ENCODE measurements at places on chromosomes 7 and 10. TPM values are rescaled to one million over a fixed set of nuclear protein-coding genes. Genes with fewer than 3 reads are reported as not detected.

Gene SPDYE16
- polyA plus RNA-seq, result 1.3 TPM

Gene EPHB6
- 21.0 TPM for polyA plus RNA-seq

Gene GNA12
- polyA plus RNA-seq, result 41.7 TPM

Gene STRIP2
- 5.3 TPM for polyA plus RNA-seq

Gene IFIT1B
- 0.21 TPM for polyA plus RNA-seq

Gene LLCFC1
- polyA plus RNA-seq, result 1.3 TPM

Gene HABP2
- 0.84 TPM for polyA plus RNA-seq

Gene ADRB1
- 0.06 TPM for polyA plus RNA-seq

Gene PTPRN2
- polyA plus RNA-seq, result 11.4 TPM

Gene EVX1
- not detected for polyA plus RNA-seq

Gene MINDY4
- polyA plus RNA-seq, result 9.9 TPM

Gene CFAP43
- 22.8 TPM for polyA plus RNA-seq

Gene ZNF775
- 4.6 TPM for polyA plus RNA-seq

Gene DOCK1
- polyA plus RNA-seq, result 68.2 TPM

Gene PAPOLB
- 0.10 TPM for polyA plus RNA-seq

Gene XRCC2
- 5.4 TPM for polyA plus RNA-seq

Gene SP8
- not detected for polyA plus RNA-seq

Gene CXCL12
- 503 TPM for polyA plus RNA-seq

Gene CYP26C1
- polyA plus RNA-seq, result 0.05 TPM

Gene GSTO2
- polyA plus RNA-seq, result 38.9 TPM

Gene DIP2C
- polyA plus RNA-seq, result 23.6 TPM

Gene UMAD1
- 18.0 TPM for polyA plus RNA-seq

Gene VSTM2A
- 2.5 TPM for polyA plus RNA-seq

Gene CC2D2B
- polyA plus RNA-seq, result 2.1 TPM

Gene EIF5AL1
- 1.1 TPM for polyA plus RNA-seq

Gene IRF5
- 9.8 TPM for polyA plus RNA-seq

Gene WIPF3
- 5.2 TPM for polyA plus RNA-seq

Gene BPGM
- 43.6 TPM for polyA plus RNA-seq

Gene WASHC2C
- polyA plus RNA-seq, result 68.7 TPM

Gene HMX3
- polyA plus RNA-seq, result not detected

Gene CLDN4
- 98.4 TPM for polyA plus RNA-seq

Gene CUBN
- 178 TPM for polyA plus RNA-seq

Gene PMS2
- 23.8 TPM for polyA plus RNA-seq

Gene VAX1
- not detected for polyA plus RNA-seq

Gene GJD4
- polyA plus RNA-seq, result 0.17 TPM

Gene TMEM176B
- 72.2 TPM for polyA plus RNA-seq

Gene ASIC3
- polyA plus RNA-seq, result 1.4 TPM

Gene DPYSL4
- polyA plus RNA-seq, result 20.8 TPM

Gene NOC3L
- 29.7 TPM for polyA plus RNA-seq

Gene EPO
- polyA plus RNA-seq, result 0.17 TPM

Gene VGF
- polyA plus RNA-seq, result 0.29 TPM

Gene SLC18A3
- polyA plus RNA-seq, result not detected

Gene AGR3
- 5.5 TPM for polyA plus RNA-seq

Gene OR2A5
- polyA plus RNA-seq, result not detected

Gene EPDR1
- 18.5 TPM for polyA plus RNA-seq

Data from left renal cortex interstitium (tissue), 4 donors.